ENCODE measurements at places on chromosomes 1 and 21. TPM values are rescaled to one million over a fixed set of nuclear protein-coding genes. Genes with fewer than 3 reads are reported as not detected.

The ERMAP gene
- 2.2 TPM for total RNA-seq

The ANKRD65 gene
- 0.77 TPM for total RNA-seq

GRCh38 chr1:30742963-30743559 is 14.5 kb downstream of the LAPTM5 start:
- DNase-seq = no peak

GRCh38 chr1:3907031-3907534 is 7.0 kb upstream of the C1orf174 start:
- peak; percentile 33 for DNase-seq

The GPA33 gene
- 0.27 TPM for total RNA-seq

The RGS13 gene
- 0.11 TPM for total RNA-seq

- peak; percentile 33 for DNase-seq
Observed at GRCh38 chr1:2643414-2644077, 10.7 kb upstream of the MMEL1 start.

The FH gene
- total RNA-seq = 111 TPM

The PRAMEF26 gene
- total RNA-seq = not detected

The PLA2G5 gene
- not detected for total RNA-seq

DNA sequence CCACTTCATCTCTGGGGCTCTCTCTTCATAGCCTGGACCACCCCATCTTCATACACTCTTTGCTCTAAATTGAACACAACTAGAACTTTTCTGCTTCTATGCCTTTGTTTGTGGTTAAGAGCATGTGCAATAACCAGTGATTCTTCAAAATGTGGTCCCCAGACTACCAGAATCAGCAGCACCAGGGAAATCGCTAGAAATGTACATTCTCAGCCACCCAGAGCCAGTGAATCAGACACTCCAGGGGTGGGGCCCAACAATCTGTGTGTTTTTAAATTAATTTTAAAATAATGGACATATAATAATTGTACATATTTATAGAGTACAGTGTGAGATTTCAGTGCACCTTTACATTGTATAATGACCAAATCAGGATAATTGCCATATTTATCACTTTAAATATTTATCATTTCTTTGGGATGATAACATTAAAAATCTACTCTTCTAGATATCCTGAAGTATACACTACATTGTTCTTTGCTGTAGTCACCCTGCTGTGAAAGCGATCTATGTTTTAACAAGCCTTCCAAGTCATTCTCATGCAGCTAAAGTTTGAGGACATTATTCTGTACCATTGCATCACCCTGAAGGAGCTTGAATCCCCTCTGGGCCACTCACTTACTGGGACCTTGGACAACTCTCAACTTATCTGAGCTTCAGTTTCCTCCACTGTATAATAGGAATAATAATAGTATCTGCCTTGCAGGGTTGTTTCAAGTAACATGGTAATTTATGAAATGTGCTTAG is 10.8 kb downstream of the GRHL3 start:
- no peak for DNase-seq

DNA sequence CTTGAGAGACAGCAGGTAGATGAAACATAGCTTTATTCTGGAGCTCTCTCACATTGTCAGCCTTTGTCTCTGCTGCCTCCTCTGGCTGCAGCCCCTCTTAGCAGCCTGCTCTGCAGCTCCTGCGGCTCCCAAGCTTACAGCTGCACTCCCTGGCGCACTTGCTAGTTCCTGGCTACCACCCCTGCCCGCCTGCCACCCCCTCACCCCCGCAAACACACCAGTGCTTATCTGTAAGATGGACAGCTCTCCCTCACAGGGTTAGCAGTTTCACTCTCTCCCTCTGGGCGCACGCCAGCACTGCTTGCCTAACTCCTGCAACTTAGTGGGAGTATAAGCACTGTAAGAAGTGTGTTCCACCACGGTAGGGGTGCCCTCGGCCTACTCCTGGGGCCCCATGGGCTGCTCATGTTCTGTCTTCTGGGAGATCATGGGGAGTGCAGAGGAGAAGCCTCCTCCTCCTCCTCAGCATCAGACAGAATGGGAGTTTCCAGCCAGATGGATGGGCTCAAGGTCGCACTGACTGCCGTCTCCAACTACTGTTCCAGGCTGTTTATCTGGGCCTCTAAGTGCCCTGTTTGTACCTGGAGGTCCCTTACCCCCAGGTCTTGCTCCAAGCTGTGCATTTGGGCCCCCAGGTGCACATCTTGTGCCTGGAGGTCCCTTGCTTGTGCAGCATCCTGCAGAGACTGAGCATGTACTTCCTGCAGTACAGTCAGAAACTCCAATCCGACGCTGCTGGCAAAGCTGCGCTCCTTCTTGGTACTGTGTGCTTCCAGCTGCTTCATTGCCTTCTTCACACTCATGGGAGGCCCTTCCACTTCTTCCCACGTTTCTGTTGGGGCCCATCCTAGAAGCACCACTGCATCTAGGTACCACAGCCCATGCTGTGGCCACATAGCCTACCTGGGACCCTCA is 1388.1 kb downstream of the AMY1C start:
- no peak for DNase-seq

GRCh38 chr1:22566161-22566560 is 2.9 kb downstream of the EPHA8 start:
- no peak for DNase-seq

- no peak for DNase-seq
Observed at GRCh38 chr1:174724219-174724618, 275.5 kb upstream of the CACYBP start.

The C8A gene
- not detected for total RNA-seq

The KCNJ10 gene
- total RNA-seq = 0.09 TPM

DNA sequence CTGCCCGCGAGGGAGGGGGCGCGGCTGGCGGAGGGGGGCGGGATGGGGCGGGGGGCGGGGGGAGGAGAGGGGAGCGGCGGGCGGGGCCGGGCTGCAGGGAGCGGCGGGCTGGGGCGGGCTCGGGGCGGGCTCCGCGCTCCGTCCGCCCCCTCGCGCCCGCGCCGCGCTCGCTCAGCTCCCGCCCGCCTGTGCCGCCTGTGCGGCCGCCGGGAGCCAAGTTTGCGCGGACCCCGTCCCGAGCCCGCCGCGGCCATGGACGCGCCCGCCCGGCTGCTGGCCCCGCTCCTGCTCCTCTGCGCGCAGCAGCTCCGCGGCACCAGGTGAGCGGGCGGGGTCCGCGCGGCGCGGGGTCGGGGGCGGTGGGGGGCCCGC is at the start of gene GABRD:
TSS of gene GABRD (plus strand) at position 174 of the 372 bp plus-strand sequence. CDS start at position 253, 79 bp downstream.
- no peak for DNase-seq

DNA sequence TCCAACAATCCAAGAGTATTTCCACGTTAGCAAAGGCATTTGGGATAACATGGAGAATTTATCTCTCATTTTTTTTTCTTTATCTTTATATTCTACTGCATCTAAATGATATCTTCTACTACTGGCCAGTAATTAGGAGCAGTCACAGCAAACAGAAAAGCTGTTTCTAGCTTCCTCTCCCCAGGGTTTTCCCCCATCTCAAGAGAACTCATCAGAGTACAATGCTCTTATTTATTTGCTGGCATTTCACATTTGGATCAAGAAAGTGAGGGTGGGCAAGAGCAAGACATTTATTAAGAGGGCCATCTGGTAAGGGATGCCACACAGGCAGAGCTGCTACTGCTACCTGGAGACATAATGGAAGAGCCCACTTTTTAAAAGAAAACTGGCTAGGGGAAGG is 368.2 kb downstream of the USH2A start:
- DNase-seq = no peak

GRCh38 chr1:173205146-173206051 is 1.7 kb downstream of the TNFSF4 start:
- DNase-seq = no peak

DNA sequence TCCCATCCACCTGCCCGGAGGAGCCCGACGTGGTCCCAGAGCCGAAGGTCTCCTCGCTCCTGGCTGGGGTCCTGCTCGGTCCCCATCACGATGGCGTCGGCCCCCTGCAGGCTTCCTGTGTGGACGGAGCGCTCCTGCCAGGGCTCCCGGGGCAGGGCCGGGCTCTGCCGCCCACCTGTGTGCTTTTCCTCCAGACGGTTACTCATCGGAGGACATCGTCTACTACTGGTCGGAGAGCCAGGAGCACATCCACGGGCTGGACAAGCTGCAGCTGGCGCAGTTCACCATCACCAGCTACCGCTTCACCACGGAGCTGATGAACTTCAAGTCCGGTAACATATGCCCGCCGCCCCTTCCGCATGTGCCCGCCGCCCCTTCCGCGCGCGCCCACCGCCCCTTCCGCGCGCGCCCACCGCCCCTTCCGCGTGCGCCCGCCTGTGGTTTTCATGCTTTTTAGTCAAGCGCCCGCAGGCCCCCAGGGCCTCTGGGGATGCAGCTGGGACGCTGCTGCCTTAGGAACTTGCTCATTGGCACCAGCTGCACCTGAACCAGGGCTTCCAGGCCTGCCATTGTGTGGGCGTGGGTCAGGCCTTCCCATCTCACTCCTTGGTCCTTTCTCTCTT is 8.9 kb downstream of the GABRD start:
- no peak for DNase-seq

DNA sequence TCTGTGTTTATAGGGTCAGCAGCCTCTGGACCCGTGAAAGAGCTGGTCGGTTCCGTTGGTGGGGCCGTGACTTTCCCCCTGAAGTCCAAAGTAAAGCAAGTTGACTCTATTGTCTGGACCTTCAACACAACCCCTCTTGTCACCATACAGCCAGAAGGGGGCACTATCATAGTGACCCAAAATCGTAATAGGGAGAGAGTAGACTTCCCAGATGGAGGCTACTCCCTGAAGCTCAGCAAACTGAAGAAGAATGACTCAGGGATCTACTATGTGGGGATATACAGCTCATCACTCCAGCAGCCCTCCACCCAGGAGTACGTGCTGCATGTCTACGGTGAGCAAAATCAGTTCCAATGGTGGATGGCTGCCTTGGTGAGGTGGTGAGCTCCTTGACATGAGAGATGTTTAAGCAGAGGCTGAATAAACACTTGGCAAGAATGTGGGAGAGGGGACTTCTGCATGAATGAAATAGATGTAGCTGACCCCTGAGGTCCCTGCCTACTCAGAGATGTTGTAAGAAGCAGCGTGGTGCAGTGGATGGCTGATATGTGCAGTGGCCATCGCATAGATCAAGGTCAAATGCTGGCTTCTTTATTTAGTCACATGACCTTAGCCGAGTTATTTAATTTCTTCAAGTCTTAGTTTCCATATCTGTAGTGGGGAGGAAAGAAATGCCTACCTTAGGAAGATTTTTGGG is 9.3 kb downstream of the SLAMF7 start:
- DNase-seq = no peak

The MTMR11 gene
- 1.0 TPM for total RNA-seq

- DNase-seq = no peak
Observed at GRCh38 chr1:17338706-17339493, 30.9 kb downstream of the PADI4 start.

The GATAD2B gene
- 34.8 TPM for total RNA-seq

DNA sequence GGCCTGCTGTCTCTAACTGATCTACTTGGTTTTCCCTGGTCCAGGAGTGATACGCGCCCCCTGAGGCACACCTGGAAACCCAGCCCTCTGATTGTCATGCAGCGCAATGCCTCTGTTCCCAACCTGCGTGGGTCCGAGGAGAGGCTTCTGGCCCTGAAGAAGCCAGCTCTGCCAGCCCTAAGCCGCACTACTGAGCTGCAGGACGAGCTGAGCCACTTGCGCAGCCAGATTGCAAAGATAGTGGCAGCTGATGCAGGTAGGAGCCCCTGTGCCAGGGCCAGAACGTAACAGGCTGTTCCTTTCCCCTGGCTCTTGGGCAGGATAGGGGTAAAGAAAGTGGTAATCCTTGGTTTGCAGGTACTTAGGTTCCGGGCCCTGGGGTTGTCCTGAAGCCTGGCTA is 6.8 kb downstream of the MTFR1L start:
- no peak for DNase-seq

GRCh38 chr1:215256936-215257679 is 174.6 kb downstream of the KCNK2 start:
- DNase-seq = no peak

The PPIAL4G gene
- total RNA-seq = not detected

The HPCA gene
- total RNA-seq = not detected

The LCE2A gene
- total RNA-seq = not detected

The PKP1 gene
- 6.7 TPM for total RNA-seq

The LCE1D gene
- total RNA-seq = not detected

GRCh38 chr1:168700575-168701268 is 28.3 kb downstream of the DPT start:
- DNase-seq = no peak

- DNase-seq = no peak
Observed at GRCh38 chr1:226985839-226986463, 45.9 kb downstream of the COQ8A start.

- no peak for DNase-seq
Observed at GRCh38 chr21:17491716-17492414, 21.0 kb upstream of the CXADR start.

DNA sequence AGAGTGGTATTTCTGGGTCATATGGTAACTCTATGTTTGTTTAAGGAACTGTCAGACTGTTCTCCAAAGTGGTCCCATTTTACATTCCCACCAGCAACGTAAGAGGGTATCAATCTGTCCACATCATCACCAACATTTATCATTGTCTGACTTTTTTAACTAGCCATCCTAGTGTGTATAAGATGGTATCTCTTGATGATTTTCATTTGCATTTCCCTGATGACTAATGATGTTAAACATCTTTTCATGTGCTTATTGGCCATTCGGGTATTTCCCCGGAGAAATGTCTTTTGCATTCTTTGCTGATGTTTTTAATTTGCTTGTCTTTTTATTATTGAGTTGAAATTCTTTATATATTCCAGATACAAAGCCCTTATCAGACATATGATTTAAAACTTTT is 370.1 kb upstream of the NR5A2 start:
- no peak for DNase-seq

The SPRR2B gene
- not detected for total RNA-seq

DNA sequence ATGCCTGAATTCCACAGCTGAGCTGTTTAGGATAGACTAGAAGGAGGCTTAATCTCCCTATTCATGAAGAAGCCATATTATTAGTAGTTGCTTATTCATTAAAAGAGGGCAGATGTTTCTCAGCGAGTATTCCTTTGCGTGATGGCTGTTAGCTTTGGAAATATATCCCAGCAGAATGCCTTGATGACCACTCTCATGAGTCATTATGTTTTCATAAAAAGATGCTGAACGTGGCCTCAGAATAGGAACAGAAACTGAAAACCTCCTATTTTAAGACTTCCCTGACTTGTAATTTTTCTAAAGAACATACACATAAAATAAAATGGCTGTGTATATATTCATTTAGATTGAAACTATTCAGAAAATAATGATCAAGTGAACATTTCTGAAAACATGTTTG is 9.6 kb upstream of the PLA2G4A start:
- DNase-seq = no peak

- no peak for DNase-seq
Observed at GRCh38 chr1:39977202-39977601, 22.3 kb downstream of the MFSD2A start.

Data from psoas muscle (tissue), 8 donors.